ENCODE measurements at places on chromosomes 2 and 18.

- DNase-seq: no peak
Observed at GRCh38 chr2:120571015-120571728, 164.5 kb upstream of the GLI2 start.

- no peak for DNase-seq
Observed at GRCh38 chr2:126100962-126101361, 555.0 kb upstream of the GYPC start.

DNA sequence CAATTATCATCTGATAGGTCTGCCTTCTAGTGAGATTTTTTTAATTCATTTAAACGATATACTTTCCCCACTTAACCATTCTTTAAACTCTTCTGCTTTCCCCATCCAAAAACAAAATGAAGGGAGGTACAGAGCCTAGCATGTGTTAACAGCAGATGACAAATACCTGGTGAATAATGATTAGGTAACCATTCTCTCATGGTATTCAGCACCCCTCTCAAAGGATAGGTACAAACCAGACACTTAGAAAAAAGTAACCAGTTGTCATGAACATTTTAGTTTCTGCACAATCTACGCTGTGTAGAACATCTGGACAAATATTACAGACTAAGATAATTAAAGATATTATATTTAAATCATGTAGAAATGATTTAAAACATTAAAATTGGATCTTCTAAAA, 56.3 kb downstream of the DNAH7 start:
- DNase-seq: no peak

GRCh38 chr2:46309052-46309953, 12.1 kb downstream of the EPAS1 start:
- DNase-seq: no peak

DNA sequence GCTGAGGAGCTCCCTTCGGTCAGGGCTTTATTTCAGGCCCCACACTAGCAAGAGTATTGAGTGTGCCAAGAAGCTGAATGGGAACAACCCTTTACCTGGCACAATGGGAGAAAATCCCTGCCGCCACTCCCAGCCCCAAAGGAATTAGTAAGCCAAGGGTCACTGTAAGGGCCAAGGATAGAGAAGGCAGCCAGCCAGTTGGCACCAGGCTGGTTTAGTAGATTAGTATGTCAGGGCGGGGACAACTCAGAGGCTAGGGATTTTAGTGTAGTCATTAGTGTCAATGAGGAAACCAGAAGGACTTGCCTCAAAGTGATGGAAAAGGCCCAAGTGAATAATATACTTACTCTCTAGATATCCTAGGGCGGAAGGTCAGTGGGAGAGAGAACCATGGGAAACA, 34.9 kb upstream of the CYP26B1 start:
- no peak for DNase-seq

Measured in activated CD4-positive, CD25-positive, alpha-beta regulatory T cell treated with anti-CD3 and anti-CD28 coated beads, Interleukin-2, amount 50 U/mL, for 72 hours (primary cell).